ENCODE measurements at places on chromosomes 6 and 20.

GRCh38 chr6:161674930-161675682, 401.2 kb upstream of the AGPAT4 start:
- H3K27ac ChIP-seq, result no peak overlapping the region
- no peaks in the 10 kb centered on the region for H3K27me3 ChIP-seq
- H3K36me3 ChIP-seq, result no peaks in the 10 kb centered on the region
- H3K4me1 ChIP-seq, result no peaks in the 10 kb centered on the region

DNA sequence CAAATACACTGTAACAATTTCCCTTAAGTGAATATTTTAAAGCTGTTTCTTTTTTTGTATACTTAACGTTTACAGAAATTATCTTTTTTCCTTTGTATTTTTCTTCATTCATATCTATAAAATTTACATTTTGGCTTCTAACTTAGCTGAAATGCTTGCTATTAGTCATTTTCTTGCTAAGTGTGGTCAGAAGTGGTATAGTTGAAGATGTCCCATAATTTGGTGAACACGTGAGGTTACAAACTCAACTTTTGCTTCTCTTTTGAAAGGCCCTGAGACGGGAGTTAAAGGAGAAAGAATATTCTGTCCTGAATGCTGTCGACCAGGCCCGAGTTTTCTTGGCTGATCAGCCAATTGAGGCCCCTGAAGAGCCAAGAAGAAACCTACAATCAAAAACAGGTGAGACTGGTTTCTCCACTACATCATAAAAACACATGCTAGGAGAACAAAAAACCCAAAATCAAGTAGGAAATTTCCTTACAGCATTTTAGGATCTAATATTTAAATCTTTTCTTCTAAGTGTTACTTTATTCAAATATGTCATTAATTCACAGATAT, 445.0 kb downstream of the UTRN start:
- no peaks in the 10 kb centered on the region for H3K27me3 ChIP-seq
- no peak overlapping the region for H3K4me3 ChIP-seq
- peaks cover 31% of the 10 kb centered on the region for H3K36me3 ChIP-seq
- DNase-seq, result no peak
- peaks cover 31% of the 10 kb centered on the region for H3K4me1 ChIP-seq

GRCh38 chr20:6780433-6781190, 13.1 kb downstream of the BMP2 start:
- no peaks in the 10 kb centered on the region for H3K4me1 ChIP-seq
- no peak for DNase-seq
- no peaks in the 10 kb centered on the region for H3K36me3 ChIP-seq

GRCh38 chr6:107644513-107644912, 154.6 kb downstream of the SOBP start:
- no peak for DNase-seq
- H3K4me1 ChIP-seq, result no peaks in the 10 kb centered on the region
- peaks cover 53% of the 10 kb centered on the region for H3K27me3 ChIP-seq
- no peaks in the 10 kb centered on the region for H3K36me3 ChIP-seq

Data from activated naive CD4-positive, alpha-beta T cell treated with anti-CD3 and anti-CD28 coated beads, Interleukin-2, amount 10 ng/mL, durations not matched to agents 7 days and 5 days (primary cell).